ENCODE measurements at places on chromosomes 5 and 9.
A peak's percentile ranks its signal among the peaks of the same experiment; 100 is the strongest.

DNA sequence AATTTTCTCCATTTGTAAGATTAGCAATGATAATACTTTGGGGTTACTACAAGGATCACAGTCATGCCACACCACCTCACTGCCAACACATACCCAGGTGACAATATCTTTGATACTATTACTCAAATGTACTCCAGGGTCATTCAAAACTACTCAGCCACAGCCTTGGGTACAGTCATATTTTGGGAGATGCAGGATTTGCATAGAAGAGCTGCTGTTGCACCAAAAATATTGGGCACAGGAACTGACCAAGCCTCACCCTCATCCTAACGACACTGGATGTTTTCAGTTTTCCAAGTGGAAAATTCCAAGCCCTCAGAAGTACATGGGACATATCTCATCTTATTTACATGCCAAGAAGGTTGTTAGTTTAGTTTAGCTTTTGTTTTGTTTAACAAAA lies 120.9 kb upstream of the C6 start:
- DNase-seq = no peak

DNA sequence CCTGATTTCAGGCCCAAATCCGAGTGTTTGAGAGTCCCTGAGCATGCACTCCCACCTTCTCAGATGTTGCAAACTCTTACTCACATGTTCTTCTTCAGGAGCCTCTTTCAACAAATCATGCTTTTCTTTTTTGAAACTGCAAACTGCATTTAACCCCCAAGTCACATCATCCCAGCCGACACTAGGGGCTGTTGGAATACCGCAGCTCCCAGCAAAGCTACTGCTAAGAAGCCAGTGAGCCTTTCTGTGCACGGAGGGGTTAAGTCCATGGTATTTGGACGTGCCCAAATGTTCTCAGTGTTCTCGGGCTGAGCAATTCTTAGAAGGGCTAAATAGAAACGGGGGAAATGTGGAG lies 282.9 kb downstream of the NFIB start:
- DNase-seq = no peak

DNA sequence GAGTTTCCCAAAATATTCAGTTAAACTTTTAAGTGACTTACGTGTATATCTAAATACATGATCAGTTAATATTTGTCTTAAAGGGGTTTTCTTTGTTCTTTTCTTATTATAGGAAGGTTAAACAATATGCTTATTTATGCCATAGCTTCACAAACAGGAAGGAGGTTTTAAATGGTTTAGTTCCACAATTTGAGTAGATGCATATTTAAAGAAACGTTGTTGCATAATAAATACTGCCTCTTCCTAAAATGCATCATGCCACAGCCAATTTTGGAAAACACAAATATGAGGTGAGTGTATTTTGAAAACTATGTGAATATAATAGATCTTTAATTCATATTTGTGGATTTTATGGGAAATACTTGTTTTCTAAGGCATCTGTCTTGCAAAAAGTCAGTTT lies 2.5 kb upstream of the ADRB2 start:
- DNase-seq = no peak

- no peak for DNase-seq
Measured at GRCh38 chr5:131997026-131997726, 14.3 kb downstream of the ACSL6 start.

GRCh38 chr9:91428927-91429351 lies 5.3 kb upstream of the NFIL3 start:
- DNase-seq = no peak

GRCh38 chr9:137402746-137403145 lies 20.2 kb downstream of the EXD3 start:
- DNase-seq = no peak

- DNase-seq = no peak
Measured at GRCh38 chr5:40309851-40310250, 369.9 kb upstream of the PTGER4 start.

DNA sequence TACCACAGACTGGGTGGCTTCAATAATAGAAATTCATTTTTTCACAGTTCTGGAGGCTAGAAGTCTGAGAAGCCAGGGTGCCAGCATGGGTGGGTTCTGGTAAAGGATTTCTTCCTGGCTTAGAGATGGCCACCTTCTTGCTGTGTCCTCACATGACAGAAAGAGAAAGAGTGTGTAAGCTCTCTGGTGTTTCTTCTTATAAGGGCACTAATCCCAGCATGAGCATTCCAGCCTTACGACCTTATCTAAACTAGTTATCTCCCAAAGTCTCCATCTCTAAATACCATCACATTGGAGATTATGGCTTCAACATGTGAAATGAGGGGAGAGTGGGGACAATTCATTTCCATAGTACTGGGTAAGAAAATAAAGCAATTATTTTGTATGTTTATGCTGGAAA lies 226.5 kb upstream of the TUSC1 start:
- no peak for DNase-seq

DNA sequence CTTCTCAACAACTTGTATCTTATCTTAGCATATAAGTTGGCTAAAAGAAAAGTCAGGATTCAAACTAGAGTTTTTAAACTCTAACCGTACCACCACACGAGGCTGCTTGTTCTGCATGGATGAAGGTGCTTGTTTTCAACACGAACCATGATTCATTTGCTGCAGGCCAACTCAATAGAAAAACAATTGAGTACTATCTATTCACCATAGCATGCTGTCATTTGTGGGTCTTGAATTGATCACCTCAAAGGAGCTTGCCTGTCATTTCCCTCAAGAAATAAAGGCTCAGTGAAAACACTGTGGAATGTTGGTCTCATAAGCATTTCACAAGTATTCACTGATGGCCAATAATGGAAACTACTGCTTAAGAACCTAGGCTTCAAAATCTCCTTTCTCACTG lies 21.0 kb upstream of the GRIA1 start:
- DNase-seq = no peak

DNA sequence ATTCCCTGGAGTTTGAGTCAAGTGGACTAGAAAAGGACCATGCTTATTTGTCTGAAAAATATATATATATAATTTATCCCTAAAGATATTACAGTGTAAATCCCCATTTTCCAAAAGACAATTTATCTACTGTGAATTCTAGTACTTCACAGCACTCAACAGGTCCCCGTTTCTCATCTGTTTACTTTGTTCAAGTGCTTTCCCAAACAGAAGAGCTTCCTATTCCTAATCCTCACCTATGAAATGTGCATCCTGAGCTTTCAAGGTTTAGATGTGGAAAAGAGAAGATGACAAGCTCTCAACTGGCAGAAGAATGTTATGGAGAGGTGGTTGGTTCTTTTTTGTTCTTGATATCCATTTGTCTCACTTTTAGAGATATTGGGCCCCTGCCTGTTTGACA lies 401.6 kb upstream of the ZNF608 start:
- DNase-seq = no peak

DNA sequence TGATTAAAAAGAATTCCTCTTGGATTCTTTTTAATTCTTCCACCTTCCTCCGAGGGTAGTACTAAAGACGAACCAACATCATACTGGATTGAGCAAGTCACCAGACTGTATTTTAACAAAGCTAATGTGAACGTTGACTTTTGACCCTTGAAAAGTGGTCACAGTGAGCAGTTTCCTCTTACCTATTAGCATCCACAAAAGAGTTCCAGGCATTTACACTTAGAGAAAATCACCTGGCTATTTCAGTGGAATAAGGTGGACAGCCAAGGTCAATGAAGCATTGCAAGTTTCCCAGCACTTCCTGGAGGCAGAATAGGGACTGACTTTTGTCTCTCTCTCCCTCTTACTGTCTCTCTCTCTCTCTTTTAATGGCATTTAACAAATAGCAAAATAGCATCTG lies 145.1 kb upstream of the DAB2 start:
- DNase-seq = no peak

DNA sequence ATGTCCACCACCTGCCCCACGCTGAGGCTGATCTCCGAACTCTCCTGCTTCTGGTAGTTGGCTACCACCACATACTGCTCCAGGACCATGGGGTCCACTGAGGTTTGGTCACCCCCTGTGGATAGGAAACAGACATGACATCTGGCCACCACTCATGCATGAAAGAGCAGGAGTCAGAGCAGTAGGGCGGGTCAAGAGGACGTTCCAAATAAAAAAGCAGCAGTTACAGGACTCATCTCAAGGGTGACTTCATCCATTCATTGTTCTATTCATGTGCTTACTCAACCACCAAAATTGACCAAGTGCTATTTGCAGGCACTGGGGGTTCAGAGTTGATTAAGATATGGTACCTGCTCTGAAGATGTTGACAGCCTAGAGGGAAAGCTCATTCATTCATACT lies 79.2 kb upstream of the UBTD2 start:
- DNase-seq = no peak

- DNase-seq = no peak
Measured at GRCh38 chr5:176695073-176695472, 47.8 kb downstream of the TSPAN17 start.

DNA sequence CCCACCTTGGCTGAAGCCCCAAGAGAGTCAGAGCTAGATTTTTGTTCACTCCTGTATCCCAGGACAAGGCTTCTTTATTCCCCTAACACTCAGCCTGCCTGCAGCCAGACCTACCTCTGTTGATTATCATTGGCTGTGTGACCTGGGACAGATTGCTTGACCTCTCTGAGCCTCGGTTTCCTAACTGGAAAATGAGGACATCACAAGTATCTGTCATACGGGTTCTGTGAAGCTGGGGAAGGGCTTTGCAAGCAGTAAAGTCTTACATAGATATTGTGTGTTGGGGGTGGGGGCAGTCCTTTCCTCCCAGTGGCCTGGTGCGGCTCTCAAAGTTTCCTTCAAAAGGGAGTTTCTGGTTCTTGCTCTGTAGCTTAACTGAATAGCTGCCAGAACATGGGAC lies 2.5 kb upstream of the NEK6 start:
- no peak for DNase-seq

- DNase-seq = no peak
Measured at GRCh38 chr5:156534085-156534484, 207.1 kb downstream of the SGCD start.

GRCh38 chr9:121949364-121949763 lies 143.7 kb downstream of the TTLL11 start:
- no peak for DNase-seq

GRCh38 chr5:55966284-55966683 lies 28.5 kb downstream of the IL6ST start:
- no peak for DNase-seq

GRCh38 chr9:120714846-120715388 lies 647 bp upstream of the MEGF9 start:
- DNase-seq = peak; percentile 17

DNA sequence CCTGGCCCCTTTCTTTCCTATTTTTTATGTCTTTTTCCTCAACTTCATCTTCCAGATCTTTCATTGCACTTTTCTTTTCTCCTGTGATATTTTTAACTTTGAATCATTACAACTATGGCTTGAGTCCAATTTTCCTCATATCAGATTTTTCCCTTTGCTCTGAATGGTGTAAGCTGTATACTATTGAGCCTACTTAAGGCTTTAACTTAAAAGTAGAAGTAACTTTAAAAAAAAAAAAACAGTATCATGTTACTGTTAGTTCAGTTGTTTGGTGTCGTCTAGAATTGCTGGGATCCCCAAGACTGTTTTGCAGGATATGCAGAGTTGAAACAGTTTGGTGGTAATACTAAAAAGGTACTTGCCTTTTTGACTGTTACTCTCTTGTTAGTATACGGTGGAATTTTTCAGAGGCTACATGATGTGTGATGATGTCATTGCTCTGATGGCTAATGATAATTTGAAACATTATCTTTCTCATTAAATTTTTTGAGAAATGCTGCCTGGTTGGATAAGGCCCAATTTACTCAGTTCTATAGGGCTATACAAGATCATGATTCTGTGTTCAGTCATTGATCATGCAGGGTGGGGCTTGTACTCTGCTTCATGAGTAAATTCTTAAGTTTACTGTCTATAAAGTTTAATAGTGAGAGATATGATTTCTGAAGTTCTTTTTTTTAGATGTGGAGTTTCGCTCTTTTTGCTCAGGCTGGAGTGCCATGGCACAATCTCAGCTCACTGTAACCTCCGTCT lies 8.8 kb downstream of the NAA35 start:
- no peak for DNase-seq

Measured in cerebellum (tissue), 4 donors.